ENCODE measurements at places on chromosomes 12 and 14.
A peak's percentile ranks its signal among the peaks of the same experiment; 100 is the strongest.

GRCh38 chr12:79327465-79327864, 363.3 kb downstream of the PAWR start:
- DNase-seq: no peak

- peak; percentile 66 for DNase-seq
Observed at GRCh38 chr14:30375296-30375892, 183.6 kb upstream of the G2E3 start.

DNA sequence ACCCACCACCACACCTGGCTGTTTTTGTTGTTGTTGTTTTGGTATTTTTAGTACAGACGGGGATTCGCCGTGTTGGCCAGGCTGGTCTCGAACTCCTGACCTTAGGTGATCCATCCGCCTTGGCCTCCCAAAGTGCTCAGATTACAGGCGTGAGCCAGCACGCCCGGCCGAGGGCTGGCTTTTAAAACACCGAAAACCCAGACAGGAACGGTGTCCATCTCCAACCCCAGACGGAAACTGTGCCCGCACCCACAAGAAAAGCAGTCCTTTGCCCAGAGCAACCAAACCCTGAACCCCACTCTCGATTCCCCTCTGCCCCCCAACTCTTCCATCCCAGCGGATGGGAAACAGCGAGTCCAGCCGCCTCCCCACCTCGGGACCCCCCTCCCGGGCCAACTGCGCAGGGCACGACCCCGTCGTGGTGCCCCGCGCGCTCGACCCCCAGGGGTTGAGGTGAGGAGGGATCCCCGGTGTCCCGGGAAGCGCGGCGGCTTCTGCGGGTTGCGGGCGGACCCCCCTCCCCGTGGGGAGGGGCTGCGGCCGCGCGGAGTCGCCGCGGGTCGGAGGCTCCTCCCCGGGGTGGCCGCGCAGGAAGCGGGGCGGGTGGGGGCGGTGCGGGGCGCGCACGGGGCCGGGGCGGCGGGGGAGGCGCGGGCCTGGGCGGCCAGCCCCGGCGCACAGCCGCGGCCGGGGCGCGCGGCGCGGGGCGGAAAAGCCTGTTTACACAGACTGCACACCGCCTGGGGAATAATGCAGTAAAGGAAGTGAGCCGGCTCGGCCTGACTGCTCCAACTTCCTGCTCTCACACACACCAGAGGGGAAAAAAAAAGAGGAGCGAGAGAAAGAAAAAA, at the start of gene ELK3:
ELK3 (plus strand) TSS at position 651 of the 851 bp plus-strand sequence.
- DNase-seq: peak; percentile 84

- DNase-seq: no peak
Observed at GRCh38 chr12:46659032-46659650, 166.7 kb downstream of the SLC38A4 start.

DNA sequence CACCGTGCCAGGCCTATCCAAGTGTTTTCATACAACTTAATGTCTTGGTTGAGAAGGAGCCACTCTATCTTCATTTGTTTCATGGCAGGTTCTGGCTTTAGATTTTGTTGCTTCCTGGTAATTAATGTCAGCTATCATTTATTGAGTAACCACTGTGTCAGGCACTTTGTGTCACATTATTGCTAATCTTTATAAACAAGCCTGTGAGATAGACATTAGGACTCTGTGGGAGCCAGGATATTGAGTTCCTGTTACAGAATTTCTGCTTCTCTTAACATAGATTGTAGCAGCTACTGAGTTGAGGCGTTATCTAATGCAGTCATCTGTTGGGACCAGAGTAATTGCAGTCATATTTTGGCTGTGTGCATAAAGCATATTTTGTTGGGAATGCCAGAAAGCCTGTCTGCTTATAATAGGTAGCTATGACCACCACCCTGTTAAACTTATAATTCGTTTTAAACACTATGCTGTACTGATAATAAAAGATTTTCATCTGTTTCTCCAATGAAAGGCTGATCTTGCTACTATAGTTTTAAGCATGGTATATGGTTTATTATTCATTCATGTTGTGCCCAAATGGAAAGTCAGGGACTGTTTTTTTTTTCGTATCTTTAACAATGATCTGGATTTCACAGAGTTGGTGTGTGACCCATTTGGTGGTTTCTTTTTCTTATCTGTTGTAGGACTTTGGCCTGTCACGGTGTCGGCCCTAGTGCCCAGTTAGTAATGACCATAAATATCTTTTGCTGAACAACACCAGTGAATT, 432.6 kb downstream of the PCNX1 start:
- no peak for DNase-seq

Measured in GM20000 (cell line).